Trophoblast cell (in vitro differentiated cells and primary cell): ENCODE measurements at places on chromosomes 6 and 20.

- DNase-seq: peak; percentile 96
Measured at GRCh38 chr6:157221049-157221816, 102.1 kb downstream of the TMEM242 start.

- peak; percentile 12 for DNase-seq
Measured at GRCh38 chr6:46491201-46491627, at the start of gene RCAN2. Gene RCAN2, minus strand, starts transcription at chr6:46491449.

- no peak for DNase-seq
Measured at GRCh38 chr20:4202441-4202840, 187.1 kb upstream of the RNF24 start.

GRCh38 chr20:23138682-23139081, 52.6 kb upstream of the CD93 start:
- no peak for DNase-seq

DNA sequence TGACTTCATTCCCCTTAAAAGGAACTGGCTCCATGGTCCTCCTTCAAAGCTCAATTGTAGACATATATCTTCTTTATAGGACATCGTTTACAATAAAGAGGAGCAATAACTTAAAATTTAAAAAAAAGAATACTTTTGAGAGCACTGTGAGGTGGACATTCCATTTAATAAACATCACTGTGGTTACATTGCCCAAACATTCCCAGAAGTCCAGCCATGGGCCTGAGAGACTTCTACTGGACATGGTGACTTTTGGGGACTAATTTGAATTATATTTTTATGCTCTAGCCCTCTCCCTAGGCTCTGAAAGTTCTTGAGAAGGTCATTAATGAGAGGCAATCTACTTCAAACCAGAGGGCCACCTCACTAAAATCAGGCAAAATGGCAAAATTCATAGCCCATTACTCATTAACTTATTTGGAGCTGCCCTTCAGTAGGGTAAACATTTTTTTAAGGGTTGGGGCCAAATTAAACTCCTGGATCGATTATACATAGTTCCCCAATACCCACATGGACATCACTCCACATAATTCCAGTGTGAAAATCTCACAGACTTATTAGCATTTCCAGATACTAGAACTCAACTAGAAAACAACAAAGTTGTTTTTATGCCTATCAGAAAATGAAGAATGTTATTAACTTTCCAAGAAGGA, 17.1 kb downstream of the ISM1 start:
- DNase-seq: no peak
